Myocyte (in vitro differentiated cells): ENCODE measurements at places on chromosomes 1 and 21. TPM values are rescaled to one million over a fixed set of nuclear protein-coding genes. Genes with fewer than 3 reads are reported as not detected.

The HMCN1 gene
- 0.05 and 2.2 TPM in 2 replicates for total RNA-seq

The RGS13 gene
- total RNA-seq: 0.62 and 0.68 TPM in 2 replicates

The XCL2 gene
- not detected in 2 replicates for total RNA-seq

The LYPD8 gene
- not detected in 2 replicates for total RNA-seq

The MTARC2 gene
- 1.4 and 2.2 TPM in 2 replicates for total RNA-seq

The INKA2 gene
- 31.9 and 50.6 TPM in 2 replicates for total RNA-seq
